A549 treated with DMSO at 1 μM for 4 hours (cell line): ENCODE measurements at places on chromosomes 7 and 10. TPM values are rescaled to one million over a fixed set of nuclear protein-coding genes. Genes with fewer than 3 reads are reported as not detected.

Gene H2BK1
- not detected in 5 replicates for total RNA-seq

Gene FZD1
- 2.4 to 2.9 TPM (median 2.6 TPM) in 5 replicates for total RNA-seq

Gene AKR1C8
- 0.32 to 0.49 TPM in 2 of 5 replicates, not detected in the others for total RNA-seq

Gene CRHR2
- total RNA-seq = not detected in 5 replicates

Gene NODAL
- total RNA-seq = 0.06 TPM in 1 of 5 replicates, not detected in the others

Gene ECHDC3
- 8.9 to 9.7 TPM (median 9.5 TPM) in 5 replicates for total RNA-seq

Gene BAMBI
- total RNA-seq = 14.4 to 19.1 TPM (median 18.0 TPM) in 5 replicates

Gene TET1
- total RNA-seq = 0.30 to 0.64 TPM (median 0.57 TPM) in 5 replicates

Gene HTR5A
- not detected in 5 replicates for total RNA-seq

Gene CACNB2
- total RNA-seq = not detected in 5 replicates

Gene XRCC2
- 5.0 to 6.9 TPM (median 6.2 TPM) in 5 replicates for total RNA-seq

Gene BTBD16
- total RNA-seq = 0.44 to 1.5 TPM (median 0.59 TPM) in 5 replicates

Gene CAV2
- total RNA-seq = 147 to 203 TPM (median 168 TPM) in 5 replicates

Gene ARHGAP19
- 5.0 to 6.3 TPM (median 5.3 TPM) in 5 replicates for total RNA-seq

Gene NKX1-2
- 0.03 to 0.04 TPM in 2 of 5 replicates, not detected in the others for total RNA-seq

Gene COL26A1
- total RNA-seq = 0.21 to 0.58 TPM (median 0.49 TPM) in 5 replicates

Gene TMEM196
- total RNA-seq = not detected in 5 replicates

Gene SCIN
- total RNA-seq = 0.36 to 0.70 TPM (median 0.45 TPM) in 5 replicates

Gene RPEL1
- total RNA-seq = 0.03 TPM in 1 of 5 replicates, not detected in the others

Gene HABP2
- total RNA-seq = 0.03 to 0.13 TPM (median 0.08 TPM) in 4 of 5 replicates, not detected in the other
